ENCODE measurements at places on chromosomes 6 and 20. TPM values are rescaled to one million over a fixed set of nuclear protein-coding genes. Genes with fewer than 3 reads are reported as not detected.

FOXC1 gene
- 7.6 TPM for total RNA-seq

DOK5 gene
- 27.5 TPM for total RNA-seq

BCAS4 gene
- 21.5 TPM for total RNA-seq

PPP1R14C gene
- 0.29 TPM for total RNA-seq

OPRL1 gene
- 1.9 TPM for total RNA-seq

KCNQ2 gene
- not detected for total RNA-seq

HLA-DPA1 gene
- total RNA-seq = 1.7 TPM

HLA-DOA gene
- under 0.01 TPM for total RNA-seq

UBE2C gene
- 3.0 TPM for total RNA-seq

TLDC2 gene
- 0.15 TPM for total RNA-seq
